ENCODE measurements at places on chromosomes 4 and X.

DNA sequence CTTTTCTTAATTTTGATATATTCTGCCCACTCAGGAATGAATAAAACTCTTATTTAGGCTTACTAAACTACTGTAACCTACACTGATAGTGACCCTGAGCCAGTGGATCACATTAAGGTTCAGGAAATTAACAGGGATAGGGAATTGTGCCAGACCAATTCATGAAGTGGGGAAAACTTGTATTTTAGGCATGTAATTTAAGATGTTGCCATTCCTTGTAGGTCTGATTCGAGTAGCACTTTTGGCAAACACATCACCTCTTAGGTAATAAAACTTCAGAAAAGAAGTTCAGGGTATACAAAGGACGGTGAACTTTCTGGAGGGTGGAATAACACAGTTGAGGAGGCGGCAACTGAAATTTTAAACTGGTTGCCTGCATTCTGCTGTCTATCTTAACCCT lies 54.9 kb downstream of the MND1 start:
- DNase-seq = no peak

DNA sequence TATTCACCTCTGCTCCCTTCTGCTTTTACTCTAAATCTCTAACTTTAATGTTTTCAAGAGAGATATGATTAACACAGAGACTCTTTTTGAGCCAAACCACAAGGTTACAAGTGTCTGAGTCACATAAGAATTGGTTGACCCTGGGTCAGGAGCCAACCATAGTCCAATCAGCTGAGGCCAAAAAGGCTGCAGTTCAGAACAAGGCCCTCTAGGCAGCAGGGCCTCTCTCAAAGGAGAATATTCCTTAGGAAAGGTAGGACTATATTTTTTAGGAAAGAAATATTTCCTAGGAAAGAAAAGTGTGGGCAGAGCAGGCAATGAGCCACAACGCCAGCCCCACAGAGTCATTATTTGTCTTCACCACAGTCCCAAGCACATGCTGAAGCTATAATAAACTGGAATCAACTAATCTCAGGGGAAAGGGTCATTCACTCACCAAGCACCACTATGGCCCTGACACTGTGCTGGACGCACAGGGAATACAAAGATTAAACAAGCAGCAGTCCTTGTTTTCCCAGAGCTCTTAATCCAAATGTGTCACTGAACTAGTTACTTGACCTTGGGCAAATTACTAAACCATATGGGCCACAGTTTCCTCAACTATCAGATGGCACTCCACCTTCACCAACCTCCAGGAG lies 2.2 kb downstream of the ATP8A1 start:
- DNase-seq = peak; percentile 24

- DNase-seq = no peak
Observed at GRCh38 chr4:13267091-13267490, 217.0 kb downstream of the RAB28 start.

- peak; percentile 4 for DNase-seq
Observed at GRCh38 chr4:108849611-108850168, 86.8 kb upstream of the ETNPPL start.

DNA sequence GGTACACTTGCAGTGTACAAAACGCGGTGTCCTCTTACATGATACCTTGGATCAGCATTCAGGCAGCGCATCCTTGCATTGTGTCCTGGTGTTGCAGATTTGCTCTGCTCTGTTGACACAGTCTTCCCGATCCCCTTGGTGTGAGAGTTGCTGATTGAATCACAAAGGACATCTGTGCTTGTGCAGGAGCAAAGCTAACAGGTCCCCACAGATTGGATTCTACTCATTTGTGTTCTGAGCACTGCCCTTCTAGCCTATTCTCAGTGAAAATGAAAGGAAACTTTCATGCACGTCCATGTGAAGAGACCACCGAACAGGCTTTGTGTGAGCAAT lies 171.4 kb downstream of the FRMPD4 start:
- no peak for DNase-seq

DNA sequence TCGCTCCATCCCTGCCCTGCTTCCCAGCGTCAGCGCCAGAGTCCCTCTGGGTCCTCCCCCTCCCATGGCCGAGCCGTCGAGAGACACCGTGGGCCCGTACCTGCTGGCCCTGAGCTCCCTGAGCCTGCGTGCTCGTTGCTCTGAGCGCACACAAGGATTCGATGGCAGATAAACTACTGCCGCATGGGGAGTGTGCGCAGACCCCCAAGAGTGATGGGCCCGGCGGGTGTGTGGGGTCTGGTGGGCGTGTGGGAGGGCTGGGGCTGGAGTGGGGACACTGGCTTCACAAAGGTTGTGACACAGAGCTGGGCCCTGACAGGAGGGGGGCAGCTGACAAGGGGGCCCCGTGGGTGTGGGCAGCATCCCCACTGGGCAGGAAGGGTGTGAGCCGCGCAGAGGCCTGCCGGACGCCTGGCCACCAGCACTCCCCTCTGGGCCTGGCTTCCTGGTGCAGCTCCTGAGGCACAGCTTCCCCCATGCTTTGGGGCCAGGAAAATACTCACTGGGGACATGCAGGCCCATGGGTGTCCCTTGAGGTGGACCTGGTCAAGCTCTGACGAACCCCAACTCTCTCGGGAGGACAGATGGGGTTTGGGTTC lies 4.8 kb upstream of the RGS12 start:
- no peak for DNase-seq

DNA sequence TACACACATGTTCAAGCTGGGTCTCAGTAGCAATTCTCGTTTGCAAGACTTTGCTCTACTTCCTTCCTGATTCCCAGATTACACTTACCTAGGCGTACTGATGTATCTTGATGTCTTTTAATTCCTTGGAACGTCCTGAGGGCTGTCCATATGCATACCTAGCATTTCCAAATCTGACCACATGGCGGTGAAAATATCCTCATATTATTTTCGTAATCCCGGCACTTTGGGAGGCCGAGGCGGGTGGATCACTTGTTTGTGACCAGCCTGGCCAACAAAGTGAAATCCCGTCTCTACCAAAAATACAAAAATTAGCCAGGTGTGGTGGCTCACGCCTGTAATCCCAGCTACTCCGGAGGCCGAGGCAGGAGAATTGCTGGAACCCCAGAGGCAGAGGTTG lies 1786.3 kb upstream of the TENM3 start:
- DNase-seq = no peak

DNA sequence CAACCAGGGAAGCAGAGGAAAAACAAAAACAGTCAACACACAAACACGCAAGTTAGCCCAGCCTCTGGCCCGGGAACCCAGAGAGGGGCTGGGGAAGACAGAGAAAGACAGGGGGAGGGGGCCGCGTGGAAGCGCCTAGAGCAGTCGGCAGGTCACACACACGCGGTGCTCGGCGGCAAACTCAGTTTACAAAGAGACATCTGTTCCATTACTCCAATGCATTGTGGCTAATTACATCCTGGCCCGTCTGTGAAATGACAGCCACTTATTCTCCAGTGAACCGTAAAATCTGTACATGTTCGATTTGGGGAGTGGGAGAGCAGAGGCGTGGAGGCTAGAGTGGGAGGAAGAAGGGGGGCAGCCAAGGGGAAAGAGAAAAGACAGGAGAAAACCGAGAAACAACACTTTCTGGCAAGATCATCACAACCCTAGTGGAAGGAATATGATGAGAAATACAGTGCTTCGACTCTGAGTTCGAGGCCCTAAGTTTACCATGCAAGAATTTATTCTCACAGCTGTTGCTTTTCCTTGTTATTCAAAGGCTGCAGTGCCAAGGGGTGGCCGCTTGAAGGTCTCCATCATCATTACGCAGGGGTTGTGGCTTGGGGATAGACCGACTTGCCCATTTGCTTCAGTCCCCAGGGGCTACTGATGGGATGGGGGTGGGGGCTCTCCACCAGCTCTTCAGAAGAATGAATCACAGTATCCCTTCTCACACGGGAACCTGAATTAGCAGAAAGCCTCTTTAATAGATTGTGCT lies 167.7 kb downstream of the MGST2 start:
- peak; percentile 99 for DNase-seq

DNA sequence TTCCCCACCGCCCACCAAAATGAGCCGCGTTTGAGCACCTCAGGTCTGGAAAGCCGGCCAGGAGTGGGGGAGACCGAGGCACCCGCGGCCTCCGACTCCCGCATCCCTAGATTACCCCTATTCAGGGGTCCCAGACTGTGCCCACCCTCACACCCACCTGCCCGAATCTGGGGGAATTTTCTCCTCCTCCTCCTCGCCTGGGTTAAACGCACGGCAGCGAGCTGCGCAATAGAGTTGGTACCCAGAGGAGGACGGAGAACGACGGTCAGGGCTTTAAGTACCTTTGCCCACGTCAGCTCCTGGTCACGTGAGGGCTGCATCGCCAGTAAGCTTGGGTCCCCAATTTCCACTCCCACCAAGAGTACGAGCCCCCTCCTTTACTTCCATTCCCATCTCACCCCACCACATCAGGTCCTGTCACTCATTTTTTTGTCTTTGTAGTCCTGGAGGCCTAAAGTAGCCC lies at the start of gene ARMCX2:
TSS of gene ARMCX2 (minus strand) at position 250 of the 463 bp plus-strand sequence. CDS start 2,262 bp downstream, outside the sequence.
- DNase-seq = peak; percentile 52

DNA sequence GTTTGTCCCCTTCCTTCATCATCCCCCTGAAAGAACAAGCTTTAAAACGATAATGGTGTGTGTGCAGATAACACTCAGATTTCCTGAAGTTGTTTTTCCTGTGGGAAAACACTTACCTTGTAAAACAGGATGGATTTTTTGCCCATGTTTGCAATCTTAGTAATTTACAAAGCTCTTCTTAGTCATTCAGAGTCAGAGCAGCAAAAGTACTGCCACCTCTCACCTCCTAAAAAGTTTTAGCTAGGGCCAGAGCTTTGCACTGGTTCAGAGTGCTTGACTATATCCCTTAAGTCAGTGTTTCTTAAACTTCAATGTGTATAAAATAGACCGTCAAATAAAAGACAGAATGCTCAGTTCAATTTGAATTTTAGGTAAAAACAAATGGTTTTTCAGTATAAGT lies 62.3 kb downstream of the NKX6-1 start:
- no peak for DNase-seq

GRCh38 chrX:151013164-151013743 lies 30.1 kb downstream of the HMGB3 start:
- no peak for DNase-seq

GRCh38 chr4:113776679-113777078 lies 15.1 kb upstream of the CAMK2D start:
- DNase-seq = no peak

DNA sequence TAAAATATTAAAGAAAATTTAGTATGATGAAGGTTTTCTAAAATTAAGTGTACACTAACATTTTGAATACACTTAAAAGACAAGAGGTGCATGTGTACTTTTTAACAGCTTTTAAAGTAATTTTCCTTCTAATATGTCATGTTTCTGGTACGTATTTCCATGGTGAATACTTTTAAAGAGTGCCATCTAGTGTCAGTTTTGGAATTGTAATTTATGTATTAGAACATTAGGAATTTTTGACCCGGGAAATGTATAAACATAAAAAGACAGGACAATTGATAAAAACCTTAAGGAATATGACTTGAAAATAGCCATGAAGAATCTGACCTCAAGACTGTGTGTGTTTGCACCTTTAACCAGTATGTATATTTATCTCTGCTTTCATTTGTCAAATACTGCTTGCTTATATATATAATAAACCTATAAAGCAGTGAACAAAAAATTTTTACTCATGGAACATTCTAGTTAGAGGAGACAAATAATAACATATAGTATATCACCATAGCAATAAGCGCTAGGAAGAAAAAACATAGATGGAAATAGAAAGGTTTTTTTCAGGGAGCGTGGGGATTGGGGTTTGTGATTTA lies 7.2 kb downstream of the GSTCD start:
- DNase-seq = peak; percentile 5

- DNase-seq = no peak
Observed at GRCh38 chr4:107808572-107808971, 16.2 kb upstream of the SGMS2 start.

GRCh38 chr4:153531976-153532626 lies 65.9 kb downstream of the TMEM131L start:
- no peak for DNase-seq

GRCh38 chr4:147732518-147733235 lies 789 bp downstream of the ARHGAP10 start:
- peak; percentile 82 for DNase-seq

GRCh38 chr4:41989994-41990364 lies 351 bp upstream of the SLC30A9 start:
- DNase-seq = no peak

DNA sequence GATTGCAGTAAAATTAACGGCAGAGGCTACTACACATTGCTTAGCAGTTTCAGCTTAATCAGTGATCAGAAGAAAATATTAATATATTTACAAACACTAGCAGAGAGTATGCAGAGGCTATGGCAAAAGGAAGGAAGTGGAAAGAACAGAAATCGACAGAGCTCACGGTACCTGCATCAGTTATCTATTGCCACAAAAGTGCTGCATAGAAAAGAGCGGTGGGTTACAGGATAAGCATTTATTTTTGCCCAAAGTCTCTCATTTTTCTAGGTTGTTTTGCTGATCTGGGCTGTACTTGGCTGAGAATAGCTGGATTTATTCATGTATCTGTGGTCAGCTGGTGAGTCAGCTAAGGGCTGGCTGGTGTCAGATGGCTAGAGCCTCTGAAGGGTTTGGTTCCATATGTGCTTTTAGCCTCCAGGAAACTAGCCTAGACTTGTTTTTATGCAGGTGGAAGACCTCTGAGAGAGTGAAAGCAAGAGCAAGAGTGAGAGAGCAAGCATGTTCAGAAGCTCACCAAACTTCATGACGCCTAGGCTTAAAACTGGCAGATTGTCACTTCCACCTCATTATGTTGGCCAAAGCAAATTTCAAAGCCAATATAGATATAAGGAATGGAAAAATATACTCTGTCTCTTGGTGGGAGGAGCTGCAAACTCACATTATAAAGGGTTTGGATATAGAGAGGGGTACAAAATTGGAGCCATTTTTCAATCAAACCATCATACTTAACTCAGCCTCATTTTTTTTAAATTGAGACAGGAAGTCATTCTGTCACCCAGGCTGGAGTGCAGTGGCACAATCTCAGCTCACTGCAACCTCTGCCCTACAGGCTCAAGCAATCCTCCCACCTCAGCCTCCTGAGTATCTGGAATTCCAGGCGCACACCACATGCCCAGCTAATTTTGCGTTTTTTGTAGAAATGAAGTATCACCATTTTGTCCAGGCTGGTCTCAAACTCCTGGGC lies 153.2 kb upstream of the RPL34 start:
- DNase-seq = no peak

GRCh38 chr4:2057382-2058065 lies 1.6 kb upstream of the NAT8L start:
- DNase-seq = no peak

DNA sequence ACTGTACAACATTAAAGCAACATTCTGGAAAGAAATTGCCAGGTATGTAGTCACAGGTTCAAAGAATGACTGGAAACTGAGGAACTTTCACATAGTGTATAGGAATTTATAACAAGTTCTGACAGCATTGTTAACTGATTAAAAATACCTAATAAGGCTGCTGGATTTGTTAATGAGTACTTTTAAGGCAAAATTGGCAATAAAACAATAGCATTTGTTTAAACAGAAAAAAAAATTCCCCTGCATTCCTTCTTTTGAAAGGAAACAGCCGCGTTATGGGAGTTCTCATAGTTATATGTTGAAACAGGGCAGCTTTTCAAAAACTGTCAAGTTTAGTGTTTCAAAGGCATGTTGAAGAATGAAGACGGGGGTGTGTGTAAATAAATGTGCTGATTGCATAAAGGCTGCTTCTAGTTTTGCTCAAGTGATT lies 282.5 kb upstream of the FAT1 start:
- no peak for DNase-seq
